GOT3 (cell line): ENCODE measurements at places on chromosomes 1 and 21.

GRCh38 chr1:48080331-48081255 lies 83.4 kb upstream of the TRABD2B start:
- no peak for DNase-seq

DNA sequence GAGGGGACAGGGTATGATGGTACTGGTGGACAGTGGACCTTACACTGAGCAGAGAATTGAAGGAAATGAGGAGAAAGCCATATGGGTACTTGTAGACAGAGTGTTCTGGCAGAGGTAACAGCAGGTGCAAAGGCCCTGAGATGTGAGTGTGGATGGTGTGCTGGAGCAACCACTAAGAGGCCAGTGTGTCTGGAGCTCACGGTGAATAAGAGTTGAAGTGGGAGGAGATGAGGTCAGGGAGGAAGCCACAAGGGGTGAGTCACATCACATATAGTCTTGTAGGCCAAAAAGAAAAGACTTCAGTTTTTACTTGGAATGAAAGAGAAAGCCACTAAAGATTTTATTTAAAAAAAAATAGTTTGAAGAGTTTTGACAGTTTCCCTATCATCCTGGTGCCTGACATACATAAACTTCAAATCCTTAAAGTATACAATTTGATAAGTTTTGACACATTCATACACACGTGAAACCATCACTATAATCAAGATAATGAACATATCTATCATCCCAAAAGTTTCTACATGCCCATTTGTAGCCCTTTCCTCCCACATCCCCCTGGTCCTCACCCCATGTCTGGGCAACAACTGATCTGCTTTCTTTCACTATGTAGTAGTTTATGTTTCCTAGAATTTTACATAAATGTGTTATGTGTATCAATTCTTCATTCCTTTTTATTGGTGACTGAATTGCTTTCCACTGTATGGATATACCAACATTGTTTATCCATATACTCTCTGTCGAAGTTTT lies 148.4 kb downstream of the GPATCH2 start:
- no peak for DNase-seq

- DNase-seq = no peak
Measured at GRCh38 chr1:94852788-94853187, 32.6 kb downstream of the SLC44A3 start.

GRCh38 chr1:52192436-52192835 lies 50.5 kb downstream of the ZFYVE9 start:
- DNase-seq = no peak

GRCh38 chr21:42527489-42528158 lies 14.0 kb downstream of the SLC37A1 start:
- DNase-seq = no peak

- DNase-seq = no peak
Measured at GRCh38 chr1:16075337-16076030, 2.0 kb upstream of the FAM131C start.

DNA sequence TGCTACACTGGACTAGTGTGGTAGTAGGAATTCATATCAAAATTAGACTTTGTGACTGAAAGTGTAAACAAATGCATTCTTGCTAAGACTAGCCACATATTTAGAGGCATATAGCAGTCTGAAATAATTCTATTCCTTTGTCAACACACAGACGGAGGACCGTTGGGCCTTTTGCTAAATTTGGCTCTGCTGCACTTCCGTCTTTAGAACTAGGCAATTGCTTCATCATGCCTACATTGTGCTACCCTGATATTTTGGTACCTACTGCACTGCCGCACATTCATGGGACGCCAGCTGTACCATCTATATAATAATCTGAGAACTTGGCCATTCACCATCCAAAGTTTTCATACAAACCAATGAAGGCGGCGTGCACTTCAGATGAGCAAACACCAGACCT lies 346.8 kb downstream of the KIF26B start:
- DNase-seq = no peak

- no peak for DNase-seq
Measured at GRCh38 chr1:31683997-31684396, 19.8 kb downstream of the COL16A1 start.

DNA sequence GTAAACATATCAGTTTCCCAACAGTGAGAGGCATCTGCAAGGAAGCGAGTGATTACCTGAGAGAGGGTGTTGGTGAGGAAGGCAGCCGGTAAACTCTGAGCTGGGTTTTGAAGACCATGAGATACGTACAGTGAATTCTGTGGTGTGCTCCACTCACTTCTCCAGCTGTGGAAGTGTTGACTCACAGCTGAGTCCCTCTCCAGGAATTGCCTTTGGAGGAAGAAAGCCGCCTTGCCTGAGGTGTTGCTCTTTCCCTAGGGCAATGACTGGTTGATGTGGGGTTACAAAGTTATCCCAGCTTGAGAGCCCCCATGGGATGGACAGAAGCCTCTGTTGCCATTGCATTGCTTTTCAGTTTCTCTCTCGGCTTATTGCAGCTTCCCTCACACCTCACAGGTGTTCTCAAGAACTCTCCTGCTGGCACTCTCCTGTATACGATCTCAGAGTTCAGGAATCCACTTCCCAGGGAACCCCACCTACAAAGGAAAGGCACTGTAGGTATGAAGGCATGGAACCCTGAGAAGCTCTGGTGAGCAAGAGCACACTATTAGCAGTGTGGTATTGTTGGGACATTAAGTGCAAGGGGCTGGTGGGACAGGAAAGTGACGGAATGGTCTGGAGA lies 10.8 kb downstream of the NHLH1 start:
- DNase-seq = peak; percentile 40

DNA sequence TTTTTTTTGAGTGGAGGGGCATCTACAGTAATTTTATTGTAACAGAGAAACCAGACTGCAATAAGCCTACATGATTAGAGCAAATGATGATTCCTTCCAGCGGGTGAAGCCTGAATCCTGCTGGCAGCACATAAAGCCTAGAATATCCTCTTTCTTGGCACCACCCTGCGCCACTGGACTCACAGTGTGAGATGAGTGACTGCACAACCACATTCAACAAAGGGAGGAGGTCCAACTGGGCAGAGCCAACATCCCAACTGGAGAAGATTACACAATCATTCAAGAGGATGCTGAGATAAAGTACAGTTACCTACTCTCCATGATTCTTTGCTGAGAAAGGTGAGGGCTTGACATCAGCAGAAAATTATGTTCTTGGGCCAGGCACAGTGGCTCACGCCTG lies 67.4 kb downstream of the TNFSF4 start:
- no peak for DNase-seq

GRCh38 chr21:33315946-33316710 lies 8.6 kb upstream of the IFNAR1 start:
- no peak for DNase-seq

DNA sequence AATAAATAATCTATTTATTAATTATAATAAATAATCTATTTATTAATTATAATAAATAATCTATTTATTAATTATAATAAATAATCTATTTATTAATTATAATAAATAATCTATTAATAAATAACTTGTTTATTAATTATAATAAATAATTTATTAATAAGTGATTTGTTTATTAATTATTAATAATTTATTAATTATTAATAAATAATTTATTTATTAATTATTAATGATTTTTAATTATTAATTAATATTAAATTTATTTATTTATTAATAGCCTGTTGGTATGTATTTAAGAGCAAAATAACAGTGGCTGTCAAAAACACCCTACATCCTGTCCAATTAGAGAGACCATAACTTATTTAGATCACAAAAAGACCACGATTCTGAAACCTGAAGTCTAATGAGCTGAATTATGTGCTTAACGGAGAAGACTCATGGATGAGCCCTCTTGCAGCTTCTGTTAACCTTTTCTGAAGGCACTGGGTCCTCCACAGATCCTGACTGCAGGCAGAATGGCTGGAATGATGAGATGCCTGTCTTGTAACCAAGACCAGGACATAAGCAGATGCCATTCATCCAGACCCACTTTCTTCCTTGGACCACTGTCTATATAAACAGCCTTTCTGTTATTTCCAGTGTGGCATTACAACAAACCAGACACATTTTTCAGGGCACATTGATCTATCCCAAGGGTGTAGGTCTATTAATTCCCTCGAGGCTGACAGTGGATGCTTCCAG lies 134.2 kb downstream of the SETD4 start:
- no peak for DNase-seq

- no peak for DNase-seq
Measured at GRCh38 chr1:928825-929661, 5.3 kb downstream of the SAMD11 start.
